ENCODE measurements at places on chromosomes 12 and 14.

DNA sequence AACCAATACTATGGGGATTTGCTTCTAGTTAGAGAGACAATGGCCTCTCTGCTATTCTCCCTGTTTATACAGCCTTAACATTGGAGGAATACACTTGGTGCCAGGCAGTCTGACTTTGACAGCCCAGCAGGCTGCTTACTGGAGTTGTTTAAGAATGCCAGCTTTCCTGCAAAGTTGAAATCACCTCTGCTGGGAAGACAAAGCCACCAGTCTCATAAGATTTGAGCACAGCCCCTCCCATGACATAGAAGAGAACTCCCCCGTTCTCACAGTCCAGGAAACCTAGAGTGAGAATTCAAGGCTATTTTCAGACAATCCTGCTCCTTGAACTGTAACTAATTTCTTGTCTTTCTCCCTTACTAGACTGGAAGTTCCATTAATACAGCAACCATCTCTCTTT is 21.1 kb upstream of the CATSPERB start:
- no peak for DNase-seq

GRCh38 chr12:52895726-52896189 is 9.1 kb downstream of the KRT8 start:
- DNase-seq: no peak

DNA sequence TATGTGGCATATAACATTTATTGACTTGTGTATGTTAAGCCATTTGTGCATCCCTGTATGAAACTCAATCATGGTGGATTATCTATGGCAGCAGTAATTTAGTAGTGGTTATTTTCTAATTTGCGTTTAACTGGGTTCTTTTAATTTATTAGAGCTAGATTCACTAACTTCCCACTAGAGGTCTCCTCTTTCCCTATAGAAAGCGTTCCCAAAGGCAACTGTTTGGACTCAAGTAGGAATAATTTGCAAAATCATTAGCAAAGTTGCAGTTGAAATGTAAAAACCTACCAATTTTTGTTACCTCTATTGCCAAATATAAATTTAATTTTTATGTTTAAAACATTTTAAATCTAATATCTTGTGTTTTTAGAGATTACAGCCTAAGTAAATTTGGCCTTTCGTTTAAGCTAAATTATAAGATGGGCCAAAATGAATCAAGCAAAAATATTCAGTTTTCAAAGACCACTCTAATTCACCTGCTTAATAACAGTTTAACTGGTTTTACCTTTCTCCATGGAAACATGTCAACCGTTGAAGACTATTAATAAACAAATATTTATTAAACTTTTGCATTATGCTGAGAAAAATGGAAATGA is 6.0 kb downstream of the DMAC2L start:
- DNase-seq: peak; percentile 45

GRCh38 chr12:85782711-85783110 is 53.5 kb downstream of the RASSF9 start:
- DNase-seq: peak; percentile 22

GRCh38 chr14:75934998-75935628 is 46.7 kb downstream of the TGFB3 start:
- DNase-seq: no peak

DNA sequence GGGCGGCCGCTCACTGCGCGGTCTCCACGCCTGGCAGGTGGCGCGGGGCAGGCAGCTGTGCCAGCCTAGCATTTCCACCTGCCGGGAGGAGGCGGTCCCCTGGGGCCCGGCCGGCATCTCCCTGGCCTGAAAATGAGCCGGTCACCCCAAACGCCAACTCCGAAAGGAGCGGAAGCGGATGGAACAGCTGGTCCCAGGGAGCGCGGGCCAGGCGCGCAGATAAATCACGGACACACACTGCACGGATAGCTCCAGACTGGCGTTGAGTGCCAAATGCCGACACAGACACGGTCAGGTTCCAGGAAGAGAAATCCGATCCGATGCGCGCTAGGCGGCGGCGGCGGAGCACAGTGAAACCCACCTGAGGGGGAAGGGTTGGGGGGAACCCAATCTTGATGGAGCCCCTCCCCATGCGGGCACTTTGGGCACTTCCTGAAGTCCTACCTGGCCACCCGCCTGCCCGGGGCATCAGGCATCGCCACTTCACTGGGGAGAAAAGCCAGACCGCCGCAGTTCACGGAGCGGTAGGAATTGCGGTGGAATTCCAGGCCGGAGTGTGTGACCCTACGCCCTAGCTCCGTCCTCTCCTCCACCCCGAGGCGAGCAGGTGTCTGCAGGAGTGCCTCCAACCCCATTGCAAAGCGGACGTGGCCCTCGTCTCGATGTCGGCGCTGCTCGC is 624 bp upstream of the PLEKHD1 start:
- no peak for DNase-seq

DNA sequence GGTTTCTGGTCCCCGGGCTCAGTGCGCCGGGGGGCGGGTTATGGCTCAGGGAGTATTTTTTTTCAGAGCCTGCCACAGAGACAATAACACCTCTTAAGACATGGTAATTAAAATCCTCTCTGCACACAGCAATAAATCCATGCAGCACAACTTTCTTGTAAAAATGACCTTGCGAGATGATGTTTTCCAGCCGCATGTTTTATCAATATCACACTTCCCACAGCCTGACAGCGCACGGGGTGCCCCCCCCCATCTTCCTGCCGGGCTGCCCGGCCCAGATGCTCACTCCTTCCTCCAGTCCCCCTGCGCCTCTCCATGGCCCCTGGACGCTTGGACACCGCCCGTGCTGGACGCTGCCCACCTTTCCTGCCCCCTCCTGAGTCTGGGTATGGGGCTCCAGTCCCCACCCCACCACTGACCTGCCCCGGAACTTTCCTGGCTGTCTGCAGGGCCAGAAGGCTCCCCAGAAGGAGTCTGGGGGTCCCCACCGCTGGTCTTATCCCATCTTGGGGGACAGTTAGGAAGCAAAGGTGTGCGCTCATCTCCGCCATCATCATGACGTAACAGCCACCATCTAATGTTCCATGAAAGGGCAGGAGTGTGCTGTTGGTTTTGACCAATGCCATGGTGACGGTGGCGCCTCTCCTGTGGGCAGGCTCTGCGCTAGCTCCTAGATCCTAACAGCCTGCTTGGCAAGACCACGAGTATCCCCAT is 182.9 kb downstream of the KIF26A start:
- no peak for DNase-seq

GRCh38 chr12:126869644-126870043 is 1397.3 kb upstream of the TMEM132C start:
- DNase-seq: no peak

DNA sequence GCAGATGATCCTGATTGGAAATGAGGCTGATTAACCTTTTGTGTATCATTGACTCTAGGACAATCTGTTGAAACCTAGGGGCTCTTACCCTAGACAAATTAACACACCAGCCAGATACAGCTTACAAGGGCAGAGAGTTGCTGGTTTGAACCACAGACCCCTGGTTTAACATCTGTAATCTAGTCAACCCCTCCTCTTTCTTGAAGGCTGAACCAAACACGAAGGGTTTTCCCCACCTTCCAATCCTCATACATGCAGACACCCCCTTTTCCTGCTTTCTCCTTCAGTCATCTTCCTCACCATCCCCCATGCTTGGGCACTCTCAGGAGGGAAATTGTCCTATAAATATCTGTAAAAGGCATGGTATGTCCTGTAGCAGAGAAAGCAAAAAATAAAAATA is 126.0 kb upstream of the HIF1A start:
- DNase-seq: no peak

GRCh38 chr12:123578243-123578642 is 6.1 kb upstream of the TMED2 start:
- DNase-seq: no peak

GRCh38 chr14:97878727-97879126 is 1081.5 kb downstream of the VRK1 start:
- DNase-seq: peak; percentile 71

DNA sequence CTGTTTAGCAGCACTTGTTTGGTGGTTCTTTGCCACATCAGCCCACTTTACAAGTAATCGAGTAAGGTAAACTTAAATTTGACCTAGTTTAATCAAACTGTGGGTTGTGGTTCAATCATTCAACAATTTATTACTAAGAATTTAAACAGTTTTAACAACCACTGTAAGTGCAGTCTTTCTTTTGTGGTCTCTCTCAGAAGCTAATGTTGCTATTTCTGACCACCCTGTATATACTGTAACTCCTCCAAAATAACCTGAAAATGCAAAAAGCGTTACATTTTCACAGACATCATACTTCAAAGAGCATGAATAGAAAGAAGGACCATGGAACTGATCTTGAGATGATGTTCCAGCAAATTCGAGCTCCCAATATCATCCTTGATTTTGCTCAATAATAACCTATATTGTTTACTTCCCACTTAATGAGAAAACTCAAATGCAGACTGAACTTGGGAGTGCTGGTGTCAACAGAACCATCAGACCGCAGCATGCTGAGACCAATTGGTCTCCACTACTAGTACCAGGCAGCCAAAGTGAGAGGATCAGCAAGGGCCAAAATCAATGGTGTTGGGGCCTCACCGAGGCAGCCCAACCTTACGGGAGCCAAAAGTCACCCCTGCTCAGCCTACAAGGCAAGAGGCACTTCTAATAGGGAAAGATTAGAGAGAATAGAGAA is 22.1 kb downstream of the IFNG-AS1 start:
- no peak for DNase-seq

DNA sequence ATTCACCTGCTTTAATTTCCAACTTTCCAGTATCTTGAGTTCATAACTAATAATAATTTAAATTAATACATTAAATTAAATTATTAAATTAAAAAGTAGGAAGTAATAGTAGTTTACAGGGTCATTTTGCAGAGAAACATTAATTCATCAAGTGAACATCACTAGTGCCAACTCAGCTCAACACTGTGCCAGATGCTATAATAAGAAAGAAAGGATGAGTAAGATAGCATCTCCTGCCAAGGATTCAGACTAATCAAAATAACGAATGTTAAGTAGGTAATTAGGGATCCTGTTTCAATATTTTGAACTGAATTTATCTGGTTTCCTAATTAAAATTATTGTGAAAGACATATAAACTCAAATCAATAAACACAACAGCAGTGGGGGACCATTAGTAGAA is 596.7 kb downstream of the SLC6A15 start:
- no peak for DNase-seq

GRCh38 chr14:106844608-106845285 is 1318.4 kb downstream of the TMEM121 start:
- DNase-seq: no peak

- DNase-seq: no peak
Observed at GRCh38 chr12:32151552-32151951, 44.9 kb downstream of the BICD1 start.

DNA sequence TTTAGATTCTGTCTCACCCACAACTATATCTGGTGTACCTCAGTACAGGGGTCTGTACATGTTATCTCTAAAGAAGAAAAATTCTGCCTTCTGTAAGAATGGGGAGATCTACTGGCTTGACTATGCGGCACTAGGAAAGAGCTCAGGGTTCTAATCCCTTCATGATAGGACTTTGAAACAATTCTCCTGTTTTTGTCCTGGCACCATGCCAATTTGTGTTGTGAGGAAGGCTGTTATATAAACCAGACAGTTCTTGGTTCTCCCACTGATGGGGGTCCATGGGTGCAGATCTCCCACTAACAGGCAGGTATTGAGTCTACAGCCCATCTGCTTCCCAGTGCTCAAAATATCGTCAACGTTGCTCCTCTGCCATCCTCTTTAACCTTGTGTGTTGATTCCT is 883.7 kb downstream of the GALC start:
- DNase-seq: no peak

DNA sequence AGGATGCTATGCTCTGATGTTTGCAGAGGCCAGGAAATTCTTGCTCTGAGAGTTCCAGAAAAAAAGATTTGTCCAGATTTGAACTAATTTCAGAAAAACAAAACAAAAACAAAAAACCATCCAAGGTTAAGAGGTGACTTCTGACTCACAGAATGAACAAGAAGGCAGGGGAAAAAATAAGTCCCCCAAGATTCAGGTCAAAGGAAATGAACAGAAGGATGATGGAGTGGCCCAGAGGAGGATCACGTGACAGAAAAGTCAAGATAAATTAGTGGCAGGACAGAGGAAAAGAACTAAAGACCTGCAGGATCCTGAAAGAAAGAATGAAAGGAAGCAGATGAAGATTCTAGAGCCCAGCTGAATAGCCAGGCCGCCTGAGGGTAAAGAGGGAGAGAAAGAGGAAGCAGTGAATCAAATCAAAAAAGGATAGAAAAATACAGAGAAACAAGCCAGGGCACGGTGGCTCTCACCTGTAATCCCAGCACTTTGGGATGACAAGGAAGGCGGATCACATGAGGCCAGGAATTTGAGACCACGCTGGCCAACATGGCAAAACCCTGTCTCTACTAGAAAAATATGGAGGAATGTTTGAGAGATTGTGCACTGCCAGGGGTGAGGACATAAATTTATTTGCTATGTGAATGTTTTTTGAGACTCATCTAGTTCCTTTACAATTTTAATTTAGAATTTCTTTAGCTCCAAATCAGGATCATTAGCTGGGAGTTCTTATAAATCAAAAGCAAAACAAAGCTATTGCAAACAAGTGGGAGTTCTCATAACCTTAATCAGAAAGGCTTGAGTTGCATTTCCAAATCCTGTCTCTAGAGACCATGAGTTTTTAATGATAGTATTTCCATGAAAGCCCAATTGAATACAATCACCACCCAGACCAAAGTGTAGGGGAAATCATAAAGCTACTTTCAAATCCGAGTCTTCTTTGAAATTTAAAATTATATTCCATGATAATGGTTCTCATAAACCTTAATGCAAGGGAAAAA is 217.1 kb upstream of the PLEKHG7 start:
- no peak for DNase-seq

GRCh38 chr12:15411842-15412241 is 89.5 kb downstream of the PTPRO start:
- no peak for DNase-seq

GRCh38 chr14:94689218-94689984 is 77.2 kb downstream of the SERPINA3 start:
- peak; percentile 48 for DNase-seq

GRCh38 chr14:21322716-21323115 is 42.8 kb downstream of the RPGRIP1 start:
- DNase-seq: no peak

DNA sequence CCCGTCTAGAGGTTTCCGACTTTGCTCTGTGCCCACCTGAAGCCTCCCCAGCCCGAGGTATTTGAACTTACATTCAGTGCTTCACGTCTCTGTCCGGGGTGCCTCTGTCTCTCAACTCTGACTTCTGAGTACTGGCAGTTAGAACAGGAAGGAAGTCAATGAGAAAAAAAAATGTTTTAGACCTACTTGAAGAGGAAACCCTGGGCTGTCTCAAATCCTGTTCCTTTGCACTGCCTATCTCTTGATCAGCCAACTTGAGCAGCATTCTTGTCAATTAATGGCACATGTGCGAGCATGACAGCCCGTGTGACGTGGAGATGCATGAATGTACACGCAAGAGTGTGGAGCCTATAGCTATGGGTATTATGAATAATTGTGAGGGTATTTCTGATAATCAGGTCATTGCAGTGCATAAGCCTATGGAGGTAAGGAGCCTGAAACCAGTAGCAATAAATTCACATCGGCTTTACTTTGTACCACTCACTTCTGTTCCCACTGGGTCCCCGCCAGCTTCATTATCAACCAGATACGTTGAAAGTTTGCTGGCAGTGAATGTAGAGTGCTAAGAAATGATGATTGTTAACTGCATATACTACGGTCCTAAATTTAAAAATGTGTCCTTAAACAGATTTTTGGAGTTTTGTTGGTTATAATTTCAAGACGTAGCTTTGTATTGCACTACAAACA is at the start of gene ARHGDIB:
Gene ARHGDIB (minus strand): TSS at position 136 of the 687 bp plus-strand sequence. CDS start 10,889 bp downstream, outside the sequence.
- peak; percentile 64 for DNase-seq

Measured in fibroblast of skin of right biceps (primary cell).